Activated T-cell treated with anti-CD3 and anti-CD28 coated beads, Interleukin-2, amount 50 U/mL, for 72 hours (primary cell): ENCODE measurements at places on chromosomes 11 and 22. TPM values are rescaled to one million over a fixed set of nuclear protein-coding genes. Genes with fewer than 3 reads are reported as not detected.
A peak's percentile ranks its signal among the peaks of the same experiment; 100 is the strongest.

GRCh38 chr11:63737718-63738117, 30.9 kb downstream of the ZFTA start:
- DNase-seq: no peak
- H3K27ac ChIP-seq: no peak overlapping the region
- H3K4me3 ChIP-seq: no peak overlapping the region

Gene NCAM1
- total RNA-seq: not detected

DNA sequence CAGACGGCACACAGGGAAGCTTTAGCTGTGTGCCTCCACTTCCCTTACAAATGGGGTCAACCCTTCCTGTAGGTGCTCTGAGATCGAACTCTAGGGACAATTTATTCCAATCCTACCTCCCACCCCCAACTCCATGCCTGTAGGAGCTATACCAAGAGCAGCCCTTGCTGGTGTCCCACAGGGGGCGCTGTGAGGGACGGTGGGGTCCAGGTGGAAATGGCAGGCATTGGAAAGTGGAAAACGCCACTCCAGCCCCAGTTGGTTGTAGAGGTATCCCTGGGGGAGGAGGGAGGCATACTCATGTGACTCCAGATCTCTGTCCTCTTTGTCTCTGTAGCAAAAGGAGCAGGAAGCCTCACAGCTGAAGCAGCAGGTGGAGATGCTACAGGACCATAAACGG, 161.3 kb downstream of the MYO18B start:
- no peak overlapping the region for H3K27ac ChIP-seq
- H3K4me1 ChIP-seq: no peaks in the 10 kb centered on the region
- H3K27me3 ChIP-seq: peaks cover 22% of the 10 kb centered on the region
- peaks cover 2% of the 10 kb centered on the region for H3K36me3 ChIP-seq

Gene AIFM3
- total RNA-seq: 0.58 TPM

DNA sequence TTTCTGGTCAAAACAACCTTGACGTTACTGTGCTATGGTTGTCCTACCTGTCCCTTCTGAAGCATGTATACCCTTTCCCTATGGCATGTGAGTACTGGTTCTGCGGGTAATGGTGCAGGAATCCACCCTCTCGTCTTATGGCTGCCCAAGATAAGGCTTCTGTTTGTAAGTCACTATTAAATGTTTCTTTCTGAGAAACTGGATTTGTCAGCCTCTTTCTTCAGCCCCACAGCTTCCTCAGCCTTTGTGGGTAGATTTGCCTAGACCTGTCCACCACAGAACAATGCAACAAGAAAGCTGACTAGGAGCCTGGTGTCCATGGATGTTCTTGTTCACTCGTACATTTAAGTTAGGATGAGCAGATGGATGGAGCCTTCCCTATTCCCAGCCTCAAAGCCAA, 14.4 kb downstream of the MMP7 start:
- DNase-seq: no peak
- no peaks in the 10 kb centered on the region for H3K4me1 ChIP-seq
- no peaks in the 10 kb centered on the region for H3K36me3 ChIP-seq

GRCh38 chr11:111796696-111797095, 30.5 kb upstream of the PPP2R1B start:
- H3K27ac ChIP-seq: no peak overlapping the region
- peaks cover 14% of the 10 kb centered on the region for H3K36me3 ChIP-seq
- H3K4me3 ChIP-seq: no peak overlapping the region
- H3K27me3 ChIP-seq: no peaks in the 10 kb centered on the region

GRCh38 chr11:46247659-46248058, 29.8 kb upstream of the CREB3L1 start:
- peak; percentile 38 for DNase-seq
- no peaks in the 10 kb centered on the region for H3K27me3 ChIP-seq
- H3K4me3 ChIP-seq: no peak overlapping the region
- peaks cover 23% of the 10 kb centered on the region for H3K4me1 ChIP-seq
- no peak overlapping the region for H3K27ac ChIP-seq
- peaks cover 5% of the 10 kb centered on the region for H3K36me3 ChIP-seq

Gene CEP126
- 2.0 TPM for total RNA-seq

Gene CRYBB2
- total RNA-seq: not detected

GRCh38 chr11:125062931-125063428, at the start of gene SLC37A2:
Gene SLC37A2 (plus strand): TSS chr11:125063305. CDS start chr11:125063368, 63 bp downstream.
- peak within 1 kb of the TSS; percentile 85 for H3K4me3 ChIP-seq
- H3K4me1 ChIP-seq: peaks cover 13% of the 10 kb centered on the region
- no peaks in the 10 kb centered on the region for H3K36me3 ChIP-seq
- peaks cover 42% of the 10 kb centered on the region for H3K27me3 ChIP-seq
- DNase-seq: peak; percentile 60
- H3K27ac ChIP-seq: no peak within 1 kb of the TSS

- H3K4me3 ChIP-seq: no peak overlapping the region
- no peak for DNase-seq
- no peaks in the 10 kb centered on the region for H3K36me3 ChIP-seq
- H3K4me1 ChIP-seq: no peaks in the 10 kb centered on the region
- no peak overlapping the region for H3K27ac ChIP-seq
These were observed 217.8 kb downstream of the KIRREL3 start for GRCh38 chr11:126782810-126783209.

GRCh38 chr11:105152560-105152959, 13.0 kb upstream of the CARD18 start:
- no peaks in the 10 kb centered on the region for H3K27me3 ChIP-seq
- no peaks in the 10 kb centered on the region for H3K4me1 ChIP-seq
- no peaks in the 10 kb centered on the region for H3K36me3 ChIP-seq
- H3K27ac ChIP-seq: no peak overlapping the region
- H3K4me3 ChIP-seq: no peak overlapping the region

DNA sequence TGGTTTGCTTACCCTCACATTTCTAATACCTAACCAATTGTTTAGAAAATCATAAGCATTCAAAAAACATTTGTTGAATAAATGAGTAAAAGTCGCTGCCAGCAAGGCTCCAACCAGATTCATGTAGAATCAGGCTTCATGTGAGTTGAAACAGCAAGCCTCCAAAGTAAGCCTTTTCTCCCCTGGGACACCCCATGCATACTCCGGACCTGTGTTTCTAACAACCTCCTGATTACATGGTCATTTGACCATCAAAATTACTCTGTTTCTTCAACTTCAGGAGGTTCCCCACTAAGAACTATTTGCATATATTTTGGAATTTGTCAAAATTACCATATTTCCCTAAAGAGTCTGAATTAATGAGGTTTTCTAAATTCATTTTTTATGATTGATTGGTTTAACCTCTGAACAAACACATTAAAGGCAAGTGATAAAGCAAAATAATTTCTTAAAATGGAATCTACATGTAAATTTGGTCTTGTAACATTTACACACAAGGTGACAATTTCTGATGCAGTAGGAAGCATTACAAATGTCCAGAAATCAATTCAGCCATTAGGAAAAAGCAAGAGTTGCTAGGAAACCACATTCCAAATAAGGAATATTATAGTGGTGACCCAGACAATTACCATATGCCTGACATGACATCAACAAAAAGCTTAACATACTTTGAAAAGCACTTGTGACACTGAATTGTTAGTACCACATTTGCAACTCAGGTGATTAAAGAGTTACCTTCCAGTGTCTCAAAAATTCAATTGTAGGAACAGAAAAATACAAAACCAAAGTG, 252.6 kb downstream of the GUCY1A2 start:
- H3K4me3 ChIP-seq: no peak overlapping the region
- no peaks in the 10 kb centered on the region for H3K36me3 ChIP-seq
- no peak overlapping the region for H3K27ac ChIP-seq
- DNase-seq: no peak
- H3K27me3 ChIP-seq: no peaks in the 10 kb centered on the region

Gene SDF2L1
- 22.8 TPM for total RNA-seq

- peaks cover 33% of the 10 kb centered on the region for H3K4me1 ChIP-seq
- no peak overlapping the region for H3K27ac ChIP-seq
- no peaks in the 10 kb centered on the region for H3K36me3 ChIP-seq
- DNase-seq: no peak
- no peak overlapping the region for H3K4me3 ChIP-seq
These were observed 13.2 kb downstream of the VPS37C start for GRCh38 chr11:61147791-61148620.

GRCh38 chr11:35109827-35110226, 29.1 kb upstream of the CD44 start:
- no peak for DNase-seq
- H3K4me3 ChIP-seq: no peak overlapping the region
- peaks cover 52% of the 10 kb centered on the region for H3K4me1 ChIP-seq

Gene ATP5MG
- 225 TPM for total RNA-seq
